ENCODE measurements at places on chromosomes 3 and 15. TPM values are rescaled to one million over a fixed set of nuclear protein-coding genes. Genes with fewer than 3 reads are reported as not detected.

MYO5A gene
- total RNA-seq = 94.8 TPM

AKAP13 gene
- 117 TPM for total RNA-seq

IL12A gene
- total RNA-seq = 0.19 TPM

GOLGA6A gene
- not detected for total RNA-seq

CHL1 gene
- total RNA-seq = not detected

CCDC39 gene
- total RNA-seq = 0.12 TPM

RAB6B gene
- total RNA-seq = 0.13 TPM

GPR15 gene
- not detected for total RNA-seq

ZNF660 gene
- total RNA-seq = 1.5 TPM

TMEM207 gene
- not detected for total RNA-seq

PRTG gene
- total RNA-seq = 0.62 TPM

HHLA2 gene
- not detected for total RNA-seq

DNAH12 gene
- total RNA-seq = under 0.01 TPM

All from aortic smooth muscle cell (primary cell).